Activated CD4-positive, alpha-beta T cell treated with anti-CD3 and anti-CD28 coated beads for 4 hours (primary cell): ENCODE measurements at places on chromosomes 7 and 10.
A peak's percentile ranks its signal among the peaks of the same experiment; 100 is the strongest.

- DNase-seq: no peak
These were observed 51.0 kb downstream of the ARL5B start for GRCh38 chr10:18710201-18710653.

DNA sequence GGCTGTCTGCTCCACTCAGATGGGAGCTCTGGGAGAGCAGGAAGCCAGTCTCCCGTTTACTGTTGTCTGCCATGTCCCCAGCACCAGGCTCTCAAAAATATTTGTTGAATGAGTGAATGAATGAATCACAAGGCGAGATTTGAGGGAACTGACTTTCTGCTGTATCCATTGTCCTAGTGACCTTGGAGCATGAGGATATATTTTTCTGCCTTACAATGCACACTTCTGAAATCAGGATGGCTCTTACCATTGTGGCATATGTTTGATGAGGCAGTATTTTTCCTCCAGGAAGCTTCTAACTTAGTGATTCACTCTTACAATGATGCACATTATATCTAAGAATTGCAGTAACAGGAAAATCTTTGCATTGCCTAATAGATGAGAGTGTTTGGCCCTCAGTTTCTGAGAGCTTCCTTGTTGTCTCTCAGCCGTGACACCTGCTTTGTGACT, 136.4 kb downstream of the RPS24 start:
- DNase-seq: no peak

DNA sequence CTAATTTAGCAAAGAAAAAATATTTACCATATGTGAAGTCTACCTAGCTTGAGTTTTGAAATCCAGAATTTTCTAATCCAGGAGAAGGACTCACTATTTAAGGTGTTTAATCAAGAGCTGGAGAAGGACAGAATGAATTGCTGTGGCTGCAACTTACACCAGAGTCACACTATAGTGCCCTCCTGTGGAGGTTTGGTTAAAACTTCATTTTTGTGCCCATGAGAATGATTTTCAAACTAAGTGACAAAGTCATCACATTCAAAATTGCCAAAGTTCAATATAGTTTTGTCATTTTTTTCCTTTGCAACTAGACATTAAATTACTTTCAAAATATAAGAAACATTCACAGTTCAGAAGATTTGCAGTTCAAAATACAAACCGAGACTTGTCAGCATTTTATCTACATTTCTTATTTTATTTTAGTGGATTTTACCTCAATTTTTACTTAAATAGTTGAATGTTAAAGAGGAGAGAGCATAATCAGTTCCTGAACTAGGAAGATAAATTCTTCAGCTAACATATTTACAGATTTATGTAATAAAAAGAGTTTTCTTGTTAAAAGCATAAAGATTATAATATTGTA, 70.7 kb downstream of the CABCOCO1 start:
- peak; percentile 9 for DNase-seq

GRCh38 chr7:91228927-91229558, 35.2 kb upstream of the FZD1 start:
- DNase-seq: no peak

DNA sequence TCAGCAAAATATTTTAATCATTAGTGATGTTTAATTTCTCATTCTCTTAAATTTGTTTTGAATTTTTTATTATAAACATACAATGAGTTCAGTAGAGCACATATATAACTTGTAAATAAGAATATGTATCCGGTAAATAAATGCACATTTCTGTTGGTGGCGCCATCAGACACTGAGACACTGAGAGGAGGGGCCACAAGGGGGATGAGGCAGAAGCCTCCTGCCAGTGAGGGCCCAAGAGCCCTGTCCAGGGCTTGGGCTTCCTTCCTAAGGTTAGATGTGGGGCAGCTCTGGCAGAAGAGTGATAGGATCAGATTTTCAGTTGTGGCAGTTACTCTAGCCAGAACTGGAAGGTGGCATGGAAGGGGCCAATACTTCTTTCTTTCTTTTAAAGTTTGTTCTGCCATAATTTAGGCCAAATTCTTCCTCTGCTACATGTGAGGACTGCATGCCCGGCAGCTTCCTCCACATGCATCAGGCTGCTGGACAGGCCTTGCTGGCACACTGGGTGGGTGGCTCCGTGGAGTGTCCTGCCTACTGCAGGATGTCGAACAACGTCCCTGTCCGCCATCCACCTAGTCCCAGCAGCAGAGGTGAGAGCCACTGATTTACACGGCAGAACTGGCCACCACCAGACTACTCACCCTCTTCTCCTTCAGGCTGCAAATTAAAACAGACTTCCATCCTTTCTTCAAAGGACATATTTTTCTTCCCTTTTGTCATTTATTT, 13.2 kb downstream of the PTPRN2 start:
- no peak for DNase-seq

DNA sequence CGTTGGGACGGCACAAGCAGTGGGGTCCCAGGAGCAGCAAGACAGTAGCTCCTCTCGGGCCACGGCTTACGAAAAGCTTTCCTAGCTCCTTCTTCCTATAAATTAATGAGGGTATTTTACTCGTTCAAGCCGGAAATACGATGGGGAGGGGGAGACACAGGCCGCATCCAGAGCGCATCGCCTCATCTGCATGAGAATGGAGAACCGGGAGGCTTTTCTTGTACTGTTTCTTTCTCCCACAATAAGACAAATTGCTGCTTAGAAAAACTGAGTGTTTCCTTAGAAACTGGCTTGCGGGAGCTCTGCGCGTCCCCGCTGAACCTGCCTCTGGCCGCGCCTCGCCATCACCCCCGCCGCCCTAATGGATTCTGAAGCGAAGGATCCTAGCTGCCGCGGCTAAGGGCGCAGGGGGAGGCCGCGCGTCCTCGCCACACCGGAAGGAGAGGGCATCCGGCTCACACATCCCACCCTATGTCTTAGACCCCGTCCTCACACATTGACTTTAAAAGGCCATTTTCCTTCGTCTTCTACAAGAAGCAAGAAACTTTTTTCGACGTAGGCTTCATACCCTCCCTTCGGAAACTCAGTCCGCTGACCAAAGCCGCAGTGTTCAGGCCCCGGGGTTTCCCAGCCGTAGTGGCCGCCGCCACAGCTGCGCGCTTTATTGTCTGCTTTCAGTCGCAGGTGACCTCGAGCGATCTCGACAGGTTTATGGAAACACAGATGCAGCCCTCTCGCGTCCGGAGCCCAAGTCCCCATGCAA, 8.8 kb downstream of the NXPH1 start:
- no peak for DNase-seq

- no peak for DNase-seq
These were observed 69.9 kb downstream of the FOXL3 start for GRCh38 chr7:359766-360361.

DNA sequence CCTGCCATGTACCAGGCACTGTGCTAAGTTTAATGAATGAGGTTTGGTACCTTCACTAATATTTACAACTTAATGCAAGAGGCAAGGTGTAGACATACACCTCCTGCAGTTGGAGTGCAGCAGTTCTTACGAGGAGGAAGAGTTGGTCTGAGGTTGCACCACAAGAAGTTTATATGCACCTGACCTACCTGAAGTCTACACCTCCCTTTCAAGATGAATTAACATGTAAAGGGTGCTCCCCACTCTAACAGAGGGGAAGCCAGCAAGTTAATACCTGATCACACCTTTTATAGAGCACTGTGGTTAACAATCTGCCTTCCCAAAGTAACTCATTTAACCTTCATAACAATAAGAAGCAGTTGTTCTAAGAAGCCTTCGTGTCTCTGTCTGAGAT, 120.0 kb downstream of the LYZL1 start:
- DNase-seq: no peak

DNA sequence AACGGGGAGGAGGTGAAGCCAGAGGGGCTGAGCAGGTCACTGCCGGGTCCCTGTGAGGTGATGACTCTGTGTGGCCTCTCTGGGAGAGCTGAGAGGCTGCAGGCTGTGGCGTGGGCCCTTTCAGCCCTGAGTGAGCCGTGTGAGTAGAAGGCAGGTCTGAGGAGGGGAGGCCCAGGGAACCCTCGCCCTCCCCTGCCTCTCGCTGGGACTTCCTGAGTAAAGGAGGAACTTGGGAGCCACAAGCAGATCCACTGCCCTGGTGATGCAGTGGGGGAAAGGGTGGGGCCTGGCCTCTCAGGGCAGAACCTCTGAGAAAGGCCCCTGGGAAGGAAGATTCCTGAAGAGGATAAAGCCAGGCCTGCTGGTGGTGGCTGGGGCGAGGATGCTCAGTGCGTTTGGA, 22.8 kb downstream of the EEPD1 start:
- DNase-seq: no peak

DNA sequence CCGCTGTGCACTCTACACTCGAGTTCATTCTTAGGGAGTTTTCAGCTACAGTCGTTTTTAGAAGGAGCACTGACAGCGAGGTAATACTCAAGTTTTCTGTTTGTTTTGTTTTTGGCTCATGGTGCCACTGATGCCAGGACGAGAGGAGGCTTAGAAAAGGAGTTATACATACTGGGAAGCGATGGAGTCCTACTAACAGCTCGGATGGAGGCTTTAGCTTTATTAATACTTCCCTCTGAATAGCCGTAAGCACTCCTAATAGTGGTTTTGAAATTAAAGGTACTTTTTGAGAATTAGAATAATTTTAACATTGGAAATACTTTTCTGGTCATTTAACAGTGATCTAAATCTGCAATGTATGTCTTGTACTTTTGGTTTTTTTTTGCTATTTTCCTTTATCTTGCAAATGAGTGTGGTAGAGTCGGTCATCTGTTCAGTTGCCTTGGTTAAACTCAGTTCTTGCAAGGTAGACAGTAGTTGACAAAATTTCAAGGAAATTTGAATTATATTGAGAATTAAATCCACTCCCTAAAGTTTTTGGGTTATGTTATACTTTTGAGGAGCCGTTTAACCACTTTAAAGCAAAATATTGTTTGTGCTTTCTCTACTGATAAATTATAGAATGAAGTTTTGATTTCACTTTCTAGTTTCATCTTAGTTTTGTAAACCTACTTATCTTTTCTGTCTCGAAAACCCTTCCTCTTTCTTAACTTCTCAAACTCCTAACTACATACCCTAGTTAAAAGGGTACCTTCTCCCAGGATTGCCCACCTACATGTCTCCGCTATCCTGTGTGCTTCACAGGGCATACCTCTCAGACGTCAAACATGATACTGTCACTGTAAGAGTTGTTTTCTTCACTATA, 1.5 kb downstream of the HBP1 start:
- no peak for DNase-seq
